Left renal pelvis (tissue), 4 donors: ENCODE measurements at places on chromosomes 12 and 14. TPM values are rescaled to one million over a fixed set of nuclear protein-coding genes. Genes with fewer than 3 reads are reported as not detected.

- DNase-seq, result no peak
Observed at GRCh38 chr12:19082365-19082911, 47.1 kb upstream of the PLEKHA5 start.

KRT73 gene
- polyA plus RNA-seq, result not detected

GRCh38 chr14:70748422-70748821 lies 60.9 kb downstream of the MAP3K9 start:
- DNase-seq, result no peak

GRCh38 chr14:103923863-103924262 lies 4.4 kb upstream of the TDRD9 start:
- DNase-seq, result peak; percentile 22

DNA sequence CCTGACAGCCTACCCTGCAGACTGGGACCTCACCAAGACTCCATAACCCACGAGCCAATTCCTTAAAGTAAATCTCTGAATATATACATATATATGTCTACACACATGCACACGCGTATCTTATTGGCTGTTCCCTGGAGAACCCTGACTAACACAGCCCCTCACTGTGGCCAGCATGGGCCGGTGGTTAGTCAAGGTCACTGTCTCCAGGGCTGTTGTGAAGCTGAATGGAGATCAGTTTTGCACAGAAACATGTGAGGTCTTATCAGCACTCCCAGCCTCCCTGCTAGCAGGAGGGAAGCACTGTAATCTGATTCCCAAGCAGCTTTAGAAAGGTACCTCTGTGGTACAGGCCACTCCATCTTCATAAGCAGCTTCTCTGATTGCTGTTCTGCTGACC lies 46.6 kb upstream of the PLEKHG6 start:
- DNase-seq, result no peak

DNA sequence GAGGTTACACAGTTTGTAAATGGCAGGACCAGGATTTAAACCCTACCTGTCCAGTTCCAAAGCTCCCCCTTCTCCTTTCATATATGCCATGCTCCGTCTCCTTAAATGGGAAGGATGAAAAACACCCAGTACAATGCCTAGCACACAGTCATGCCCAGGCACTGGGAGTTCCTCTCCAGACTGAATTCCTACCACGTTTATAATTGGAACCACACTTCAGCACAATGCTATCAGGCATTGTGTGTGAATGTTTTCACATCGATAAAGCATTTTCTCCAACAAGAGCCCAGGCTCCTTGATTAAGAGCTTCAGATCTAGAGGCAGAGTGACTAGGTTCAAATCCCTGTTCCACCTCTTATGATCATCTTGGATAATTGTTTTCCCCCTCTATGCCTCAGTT lies 2.7 kb upstream of the NUAK1 start:
- no peak for DNase-seq

ZNF140 gene
- 45.6 TPM for polyA plus RNA-seq

- DNase-seq, result no peak
Observed at GRCh38 chr14:76313303-76313702, 62.6 kb upstream of the ESRRB start.

LACRT gene
- polyA plus RNA-seq, result not detected

TAMALIN gene
- 19.3 TPM for polyA plus RNA-seq

KRT78 gene
- polyA plus RNA-seq, result not detected

NCKAP5L gene
- polyA plus RNA-seq, result 14.1 TPM

- no peak for DNase-seq
Observed at GRCh38 chr12:126247936-126248335, 1182.7 kb downstream of the AACS start.

DNA sequence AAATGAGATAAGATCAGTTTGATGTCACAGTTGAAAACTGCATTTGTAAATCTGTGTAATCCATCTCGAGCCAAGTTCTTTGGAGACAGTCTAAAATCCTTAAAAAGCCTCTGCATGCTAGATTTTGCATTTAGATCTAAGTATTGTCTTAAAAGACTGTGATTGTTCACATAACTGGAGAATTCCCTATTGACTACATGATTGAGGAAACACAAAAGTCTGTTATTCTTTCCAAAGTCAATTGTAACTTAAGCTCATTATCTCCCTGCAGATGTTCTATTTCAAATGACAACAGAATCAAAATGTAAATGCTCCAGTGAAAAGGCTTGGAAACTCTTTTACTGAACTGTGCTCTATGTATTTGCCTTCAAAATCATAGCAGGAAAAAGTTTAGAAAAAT lies 77.8 kb downstream of the MYF5 start:
- DNase-seq, result no peak

GDF11 gene
- polyA plus RNA-seq, result 24.6 TPM

GRCh38 chr12:77724367-77724957 lies 106.2 kb upstream of the NAV3 start:
- no peak for DNase-seq

- DNase-seq, result no peak
Observed at GRCh38 chr14:28661171-28661772, 105.3 kb upstream of the FOXG1 start.

DNA sequence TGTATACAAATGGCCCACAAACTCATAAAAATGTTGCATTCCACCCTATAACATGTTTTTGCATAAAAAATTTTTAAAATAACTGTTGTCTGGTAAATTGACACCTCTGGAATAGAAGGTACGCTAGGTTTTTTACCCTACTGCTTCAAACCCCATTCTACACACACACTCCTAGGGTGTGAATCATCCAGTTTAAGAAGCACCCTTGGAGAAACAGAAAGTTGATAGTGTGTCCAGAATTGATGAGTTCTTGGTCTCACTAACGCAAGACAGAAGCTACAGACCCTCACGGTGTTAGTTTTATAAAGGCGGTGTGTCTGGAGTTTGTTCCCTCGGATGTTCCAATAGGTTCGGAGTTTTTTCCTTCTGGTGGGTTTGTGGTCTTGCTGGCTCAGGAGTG lies 158.5 kb downstream of the KLRB1 start:
- no peak for DNase-seq

FLRT2 gene
- 294 TPM for polyA plus RNA-seq

- no peak for DNase-seq
Observed at GRCh38 chr12:62258941-62259630, 1.1 kb upstream of the USP15 start.

CLEC4C gene
- polyA plus RNA-seq, result not detected

DNA sequence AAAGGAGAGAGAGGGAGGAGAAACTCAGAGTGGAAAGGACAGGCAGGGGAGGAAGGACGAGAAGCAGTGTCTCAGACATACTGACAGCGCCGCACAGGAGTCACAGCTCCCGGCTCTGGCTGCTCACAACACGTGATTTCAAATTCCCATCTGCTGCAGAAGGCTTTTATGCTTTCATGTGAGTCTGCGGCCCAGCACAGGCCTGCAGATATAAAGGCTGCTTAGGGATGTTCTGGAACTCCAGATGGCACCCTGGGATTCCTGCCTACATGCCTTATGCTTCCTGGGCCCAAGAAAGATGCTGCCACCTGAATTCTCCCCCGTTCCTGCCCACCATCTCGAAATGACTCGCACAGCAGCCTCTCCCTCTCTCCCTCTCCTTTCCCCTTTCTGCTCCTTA lies 89.6 kb downstream of the NUAK1 start:
- DNase-seq, result no peak

DNA sequence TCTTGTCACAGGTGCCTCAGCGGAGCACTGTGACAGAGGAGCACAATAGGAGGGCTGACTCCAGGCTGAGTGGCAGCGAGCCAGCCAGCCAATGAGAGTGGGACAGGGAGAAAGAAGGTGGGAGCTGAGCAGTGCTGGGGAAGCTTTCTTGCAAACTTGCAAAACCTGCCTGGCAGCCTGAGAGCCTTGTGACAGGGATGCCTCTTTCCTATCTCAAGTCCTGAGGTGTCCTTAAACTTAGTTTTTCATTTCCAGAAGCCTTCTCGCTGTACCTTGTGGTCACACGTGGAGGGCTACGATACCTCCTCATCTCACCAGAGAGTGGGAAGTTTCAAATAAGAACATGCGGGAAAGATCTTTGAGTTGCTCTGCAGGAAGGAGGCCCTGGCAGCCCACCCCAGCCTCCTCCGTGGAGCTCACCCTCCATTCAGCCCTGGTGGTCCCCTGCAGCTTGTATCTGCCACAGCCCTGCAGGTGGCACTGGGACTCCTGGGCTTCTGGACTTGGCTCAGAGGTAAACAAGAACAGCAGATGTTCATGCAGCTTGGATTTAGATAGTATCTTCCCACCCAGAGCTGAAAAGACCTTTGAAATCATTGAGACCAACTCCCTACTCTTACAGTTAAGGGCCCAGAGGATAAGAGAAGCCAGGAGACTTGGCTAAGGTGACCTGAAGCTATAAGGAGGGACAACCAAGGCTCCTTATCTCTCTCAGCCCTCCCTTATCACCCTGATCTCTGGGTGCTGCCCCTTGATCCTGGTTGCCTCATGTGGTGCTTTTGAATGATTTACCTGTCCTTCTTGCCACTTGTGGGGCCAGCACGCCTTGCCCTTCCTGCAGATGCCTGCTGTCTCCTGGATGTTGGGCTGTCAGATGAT lies 153.5 kb upstream of the MAX start:
- peak; percentile 53 for DNase-seq

DNA sequence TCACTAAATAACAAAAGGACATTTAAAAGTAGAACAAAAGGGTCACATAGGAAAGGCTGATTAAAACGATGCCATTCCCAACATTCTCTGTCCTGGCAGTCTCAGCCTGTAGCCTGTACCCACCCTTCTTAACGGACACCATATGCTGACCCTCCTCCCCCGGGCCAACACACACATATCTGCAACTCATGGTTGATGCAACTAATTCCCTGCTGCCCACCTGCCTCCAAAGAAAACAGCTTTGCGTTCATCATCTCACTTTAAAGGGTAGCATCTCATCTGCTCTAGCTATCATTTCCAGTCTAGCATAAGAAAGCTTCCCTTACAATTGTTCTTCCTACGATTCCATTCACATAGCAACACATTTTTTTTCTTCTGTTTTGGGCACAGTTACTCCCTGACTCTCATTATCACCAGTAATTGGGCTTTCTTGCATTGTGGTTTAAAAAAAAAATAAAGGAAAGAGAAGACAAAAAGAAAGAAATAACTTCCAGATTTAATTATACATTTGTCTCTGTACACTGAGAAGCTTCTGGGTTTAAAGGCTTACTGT lies 92.9 kb downstream of the KCNC2 start:
- no peak for DNase-seq

DNA sequence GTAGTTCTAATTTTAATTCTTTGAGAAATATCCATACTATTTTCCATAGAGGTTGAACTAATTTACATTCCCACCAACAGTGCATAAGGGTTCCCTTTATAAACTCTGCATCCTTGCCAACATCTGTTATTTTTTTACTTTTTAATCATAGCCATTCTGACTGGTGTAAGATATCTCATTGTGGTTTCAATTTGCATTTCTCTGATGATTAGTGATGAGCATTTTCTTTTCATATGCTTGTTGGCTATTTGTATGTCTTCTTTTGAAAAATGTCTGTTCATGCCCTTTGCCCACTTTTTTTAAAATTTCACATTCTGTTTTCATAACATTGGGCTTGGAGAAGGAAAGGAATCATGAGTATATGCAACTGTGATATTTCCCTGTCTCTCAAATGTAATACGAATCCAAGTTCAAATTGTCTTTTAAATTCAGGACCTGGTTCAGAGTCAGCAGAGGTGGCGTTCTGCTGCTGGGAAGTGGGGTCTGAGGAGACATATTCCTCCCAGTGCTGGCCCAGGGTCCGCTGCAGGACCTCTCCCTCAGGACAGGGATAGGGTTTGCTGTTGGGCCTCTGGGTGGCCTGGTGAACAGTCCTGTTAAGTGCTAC lies 81.2 kb upstream of the ETV6 start:
- DNase-seq, result no peak

DNA sequence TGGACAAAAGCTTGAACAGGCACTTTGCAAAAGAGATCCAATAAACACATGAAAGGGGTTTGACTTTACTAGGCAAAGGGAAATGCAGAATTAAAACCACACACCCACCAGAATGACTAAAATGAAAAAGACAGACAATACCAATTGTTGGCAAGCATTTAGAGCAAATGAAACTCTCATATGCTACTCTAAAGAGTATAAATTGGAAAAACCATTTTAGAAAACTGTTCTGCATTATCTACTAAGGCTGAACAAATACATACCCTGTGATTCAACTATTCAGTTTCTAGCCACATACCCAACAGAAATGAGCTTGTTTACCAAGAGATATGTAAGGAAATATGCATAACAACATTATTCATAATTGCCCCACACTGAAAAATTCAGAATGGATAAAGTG lies 8.5 kb upstream of the IL22 start:
- DNase-seq, result no peak

ADCK1 gene
- polyA plus RNA-seq, result 9.8 TPM

DNA sequence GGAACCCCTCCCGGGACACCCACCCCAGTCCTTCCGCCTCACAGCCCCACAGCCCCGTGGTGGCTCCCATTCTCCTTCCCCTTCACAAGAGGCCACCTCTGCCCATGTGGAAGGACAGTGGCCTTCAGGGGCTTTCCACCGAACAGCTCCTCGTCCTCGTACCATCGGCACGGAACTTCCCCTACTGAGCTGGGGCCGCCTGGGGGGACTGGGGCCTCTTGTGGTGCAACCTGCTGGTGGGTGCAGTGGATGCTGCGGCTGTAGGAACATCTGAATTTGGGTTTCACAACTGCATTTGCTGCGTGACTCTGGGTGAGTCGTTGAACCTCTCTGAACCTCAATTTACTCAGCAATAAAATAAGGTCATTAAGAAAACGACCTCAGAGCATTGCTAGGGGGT lies 50.9 kb downstream of the RFLNA start:
- DNase-seq, result no peak

DNA sequence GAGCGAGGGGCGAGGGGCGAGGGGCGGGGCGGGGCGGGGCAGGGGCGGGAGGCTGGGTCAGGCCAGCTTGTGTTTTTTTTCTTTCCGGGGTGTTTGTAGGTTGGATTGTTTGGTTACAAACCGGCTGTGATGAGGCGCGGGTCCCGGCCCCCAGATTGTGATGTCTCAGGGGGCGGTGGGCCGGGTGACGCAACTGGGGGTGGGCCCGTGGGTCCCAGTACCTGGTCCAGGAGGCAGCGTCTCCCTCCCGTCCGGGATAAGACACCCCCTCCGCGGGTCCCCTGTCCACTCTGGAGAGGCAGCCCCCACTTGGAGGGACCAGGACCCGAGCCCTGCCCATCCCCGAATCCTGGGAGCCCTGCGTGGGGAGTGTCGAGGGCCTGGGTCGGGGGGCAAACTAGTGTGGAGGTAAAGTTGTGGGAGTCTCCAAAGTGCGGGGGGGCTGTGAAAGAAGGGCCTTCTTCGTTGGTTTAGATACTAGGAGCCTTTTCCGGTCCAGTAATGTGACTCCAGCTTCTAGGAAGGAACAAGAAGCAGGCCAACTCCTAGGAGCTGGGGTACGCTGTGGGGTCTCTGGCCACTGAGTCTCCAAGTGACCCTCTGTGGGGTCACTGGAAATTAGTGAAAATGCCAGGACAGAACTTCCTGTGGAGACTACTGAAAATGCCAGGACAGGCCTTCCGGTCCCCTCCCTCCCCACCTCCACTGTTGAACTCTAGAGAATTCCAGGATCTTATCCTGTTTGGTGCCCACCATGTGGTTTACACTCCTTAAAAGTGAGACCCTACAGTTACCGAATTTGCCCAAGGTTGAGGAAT lies 579 bp upstream of the CLMN start:
- no peak for DNase-seq

CLIP1 gene
- 31.7 TPM for polyA plus RNA-seq

DDX11 gene
- polyA plus RNA-seq, result 30.4 TPM

ORAI1 gene
- 12.7 TPM for polyA plus RNA-seq

- DNase-seq, result no peak
Observed at GRCh38 chr12:2284321-2284813, 231.6 kb downstream of the CACNA1C start.

GRCh38 chr14:76101391-76102379 lies 50.0 kb upstream of the GPATCH2L start:
- no peak for DNase-seq
